Stomach (tissue), 19 donors: ENCODE measurements at places on chromosomes 7 and 10.

DNA sequence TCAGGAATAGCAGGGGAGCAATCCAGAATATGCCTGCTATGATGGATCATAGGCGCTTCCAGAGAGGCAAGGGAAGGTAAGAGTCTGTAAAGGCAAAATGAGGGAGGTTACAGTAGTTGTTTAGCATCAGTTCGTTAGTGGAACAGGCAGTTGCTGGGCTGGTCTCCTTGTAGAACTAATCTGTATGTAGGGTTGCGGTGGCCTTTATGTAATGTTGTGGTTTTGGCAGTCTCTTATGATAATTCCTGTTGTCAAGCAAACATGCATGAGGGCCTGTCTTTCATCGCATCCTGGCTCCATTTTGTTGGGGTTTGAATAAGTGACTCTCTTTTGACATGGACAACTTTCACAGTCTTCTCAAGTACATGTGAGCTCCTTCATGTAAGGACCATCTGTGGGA is 427.8 kb upstream of the LRGUK start:
- DNase-seq, result no peak

- no peak for DNase-seq
Observed at GRCh38 chr7:102463841-102464576, 654 bp downstream of the ALKBH4 start.

GRCh38 chr10:4310172-4310571 is 515.8 kb upstream of the AKR1E2 start:
- no peak for DNase-seq

DNA sequence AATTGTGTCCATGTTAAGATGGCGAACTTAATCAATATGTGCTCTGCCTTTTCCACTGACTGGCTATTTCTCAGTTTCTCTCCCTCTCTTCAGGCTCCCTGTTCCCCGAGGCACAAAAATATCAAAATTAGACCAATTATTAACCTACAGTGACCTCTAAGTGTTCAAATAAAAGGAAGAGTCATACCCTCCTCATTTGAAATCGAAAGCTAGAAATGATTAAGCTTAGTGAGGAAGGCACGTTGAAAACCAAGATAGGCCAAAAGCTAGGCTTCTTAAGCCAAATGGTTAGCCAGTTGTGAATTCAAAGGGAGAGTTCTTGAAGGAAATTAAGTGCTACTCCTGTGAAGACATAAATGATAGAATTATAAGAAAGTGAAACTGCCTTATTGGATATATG is 81.1 kb upstream of the MBL2 start:
- DNase-seq, result no peak

DNA sequence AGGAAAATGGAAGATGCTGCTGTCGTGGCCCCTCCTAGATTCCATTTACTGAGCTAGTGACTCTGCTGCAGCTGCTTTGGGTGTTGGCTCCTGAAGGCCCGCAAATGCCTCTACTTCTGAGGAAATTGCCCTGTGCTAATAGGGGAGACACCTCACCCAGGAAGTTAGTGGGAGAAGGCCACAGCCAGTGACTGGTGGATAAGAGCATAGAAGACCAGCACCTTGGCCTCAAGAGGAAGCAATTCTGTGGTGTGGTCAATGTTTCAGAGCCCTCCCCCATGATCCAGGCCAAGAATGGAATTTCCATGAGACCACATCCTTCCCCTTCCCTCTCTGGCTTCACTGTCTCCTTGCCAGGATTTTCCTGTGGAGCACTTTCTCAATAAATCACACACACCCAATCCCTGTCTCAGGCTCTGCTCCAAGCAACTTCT is 25.0 kb upstream of the FZD1 start:
- peak; percentile 38 for DNase-seq

DNA sequence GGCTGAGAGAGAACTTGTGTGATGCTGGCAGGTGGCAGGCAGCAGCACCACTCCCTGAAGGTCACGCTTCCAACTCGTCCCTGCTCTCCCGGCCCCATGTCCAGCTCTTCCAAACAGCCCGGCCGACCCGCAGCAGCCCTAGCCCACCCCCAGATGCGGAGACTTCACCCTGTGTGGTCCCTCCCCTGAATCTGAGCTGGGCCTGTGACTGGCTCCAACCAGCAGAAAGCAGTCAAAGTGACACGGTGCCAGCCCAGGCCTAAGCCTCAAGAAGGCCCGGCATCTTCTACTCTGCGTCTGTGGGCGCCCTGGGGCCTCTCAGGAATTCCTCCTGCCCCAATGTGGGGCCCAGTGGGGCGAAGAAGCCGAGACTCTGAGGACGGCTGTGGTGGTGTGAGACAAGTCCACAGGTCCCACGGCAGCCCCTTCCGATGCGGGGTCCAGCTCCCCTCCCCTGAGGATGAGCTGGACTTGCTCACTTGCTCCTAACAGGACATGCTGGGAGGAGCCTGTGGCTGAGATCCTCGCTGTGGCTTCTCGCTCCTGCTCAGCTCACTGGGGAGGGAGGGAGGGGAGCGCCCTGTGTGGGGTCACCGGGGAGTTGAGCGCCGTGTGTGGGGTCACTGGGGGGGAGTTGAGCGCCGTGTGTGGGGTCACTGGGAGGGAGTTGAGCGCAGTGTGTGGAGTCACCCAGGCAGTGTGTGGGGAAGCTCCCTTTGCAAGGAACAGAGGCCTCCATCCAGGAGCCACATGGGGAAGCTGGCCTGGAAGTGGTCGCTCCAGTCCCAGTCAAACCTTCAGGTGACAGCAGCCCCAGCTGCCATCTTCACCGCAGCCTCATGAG is 9.5 kb downstream of the STK32C start:
- DNase-seq, result no peak

GRCh38 chr7:5557920-5558401 is 134.3 kb upstream of the TNRC18 start:
- DNase-seq, result peak; percentile 68

DNA sequence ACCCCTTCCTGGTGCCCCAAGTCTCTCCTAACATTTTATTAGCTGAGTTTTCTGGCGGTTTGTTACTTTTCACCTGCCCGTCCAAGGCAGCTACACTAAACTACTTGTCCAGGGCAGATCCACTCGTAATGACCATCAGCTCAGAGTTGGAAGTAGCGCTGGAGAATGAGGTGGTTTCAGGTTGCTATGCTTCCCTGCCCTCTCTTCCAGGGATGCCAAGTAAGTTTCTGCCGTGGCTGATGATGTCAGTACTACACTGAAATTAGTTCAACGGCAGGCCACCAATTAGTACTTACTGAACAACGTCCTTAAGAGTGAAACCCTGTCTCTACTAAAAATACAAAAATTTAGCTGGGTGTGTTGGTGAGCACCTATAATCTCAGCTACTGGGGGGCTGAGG is 55.2 kb downstream of the DIP2C start:
- no peak for DNase-seq

GRCh38 chr7:84110400-84110799 is 84.2 kb downstream of the SEMA3A start:
- no peak for DNase-seq

GRCh38 chr10:30625080-30625479 is 4.5 kb downstream of the LYZL2 start:
- DNase-seq, result no peak
